Stimulated activated CD8-positive, alpha-beta memory T cell treated with anti-CD3 and anti-CD28 coated beads, Interleukin-4, amount 100 ng/mL, for 1 hour (primary cell): ENCODE measurements at places on chromosomes 16 and 17.

GRCh38 chr17:71176331-71176730, 944.5 kb upstream of the SOX9 start:
- no peak for DNase-seq

- no peak for DNase-seq
These were observed 119.5 kb downstream of the PMP22 start for GRCh38 chr17:15145621-15146020.

- DNase-seq, result no peak
These were observed 3.8 kb downstream of the FHOD1 start for GRCh38 chr16:67243481-67243880.

DNA sequence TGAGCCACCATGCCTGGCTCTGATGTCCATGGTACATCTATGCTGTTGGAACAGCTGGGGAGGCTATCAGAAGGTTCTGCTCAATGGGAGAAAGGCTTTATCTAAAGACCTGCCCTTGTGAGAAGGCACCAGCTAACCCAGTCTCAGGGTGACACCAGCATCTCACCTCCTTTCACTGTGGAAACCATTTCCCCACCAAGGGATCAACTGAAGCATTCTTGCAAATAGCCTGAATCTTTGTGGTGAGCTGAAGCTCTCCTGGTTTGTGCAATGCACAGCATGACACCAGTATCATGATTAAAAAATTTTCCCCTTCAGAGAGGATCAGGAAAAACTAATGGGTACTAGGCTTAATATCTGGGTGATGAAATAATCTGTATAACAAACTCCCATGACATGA, 5.1 kb downstream of the CCL18 start:
- no peak for DNase-seq

- DNase-seq, result no peak
These were observed 8.9 kb downstream of the ACOX1 start for GRCh38 chr17:75970011-75970523.

GRCh38 chr17:74318391-74318790, 7.6 kb upstream of the KIF19 start:
- no peak for DNase-seq

DNA sequence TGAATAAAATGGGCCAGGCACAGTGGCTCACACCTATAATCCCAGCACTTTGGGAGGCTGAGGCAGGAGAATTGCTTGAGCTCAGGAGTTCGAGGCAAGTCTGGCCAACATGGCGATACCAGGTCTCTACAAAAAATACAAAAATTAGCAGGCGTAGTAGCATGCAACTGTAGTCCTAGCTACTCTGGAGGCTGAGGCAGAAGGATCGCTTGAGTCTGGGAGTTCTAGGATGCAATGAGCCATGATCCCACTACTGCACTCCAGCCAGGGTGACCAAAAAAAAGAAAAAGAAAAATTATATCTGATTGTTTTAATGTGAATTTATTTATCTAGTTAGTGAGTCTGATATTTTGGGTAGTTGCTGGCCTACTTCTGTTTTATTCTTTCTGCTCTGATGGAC, 7.0 kb downstream of the IL34 start:
- DNase-seq, result no peak

DNA sequence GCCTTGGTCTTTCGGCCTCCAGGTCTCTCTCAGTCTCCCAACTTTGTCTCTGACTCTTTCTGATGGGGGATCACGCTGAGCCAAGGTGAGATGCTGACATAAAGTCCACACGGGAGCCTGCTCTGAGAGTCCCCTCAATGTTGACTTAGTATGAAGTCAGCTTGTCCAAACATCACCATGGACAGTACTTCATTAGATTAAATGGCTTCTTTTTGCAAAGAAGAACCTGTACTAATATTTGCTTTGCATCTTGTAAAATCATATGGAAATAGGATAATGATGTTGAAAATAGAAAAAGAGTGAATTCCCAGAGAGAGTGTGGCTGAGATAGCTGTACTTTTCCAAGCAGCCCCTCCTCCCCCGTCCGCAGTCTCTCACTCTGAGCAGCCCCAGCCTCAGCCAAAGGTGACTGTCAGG, 56.7 kb upstream of the SIAH1 start:
- no peak for DNase-seq

DNA sequence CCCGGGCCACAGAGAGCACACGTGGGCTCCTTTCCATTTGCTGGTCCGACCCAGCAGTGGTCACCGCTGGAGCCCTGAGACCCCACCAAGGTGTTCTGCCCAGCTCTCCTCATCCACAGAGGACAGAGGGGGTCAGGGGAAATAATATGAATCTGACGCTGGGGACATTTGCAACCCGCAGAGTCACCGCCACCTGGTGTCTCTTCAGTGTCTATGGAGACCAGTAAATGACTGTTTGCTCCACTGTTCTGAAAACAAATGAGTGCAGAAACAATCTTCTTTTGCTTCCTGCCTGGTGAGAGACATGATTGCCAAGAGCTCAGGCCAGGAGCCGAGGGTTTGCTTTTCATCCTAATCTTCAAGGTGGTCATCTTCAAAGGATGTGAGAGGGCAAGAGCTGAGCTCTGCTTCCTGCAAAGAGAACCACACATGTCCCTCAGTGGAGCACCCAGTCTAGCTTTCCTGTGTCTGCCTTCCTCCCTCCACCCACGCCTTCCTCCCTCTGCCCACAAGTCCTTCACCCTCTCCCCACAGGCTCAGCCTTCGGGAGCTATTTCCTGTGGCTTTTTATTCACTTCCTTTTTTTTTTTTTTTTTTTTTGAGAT, 14.7 kb upstream of the KLHDC4 start:
- DNase-seq, result no peak

GRCh38 chr17:62737513-62737912, 70.6 kb downstream of the MARCHF10 start:
- no peak for DNase-seq

DNA sequence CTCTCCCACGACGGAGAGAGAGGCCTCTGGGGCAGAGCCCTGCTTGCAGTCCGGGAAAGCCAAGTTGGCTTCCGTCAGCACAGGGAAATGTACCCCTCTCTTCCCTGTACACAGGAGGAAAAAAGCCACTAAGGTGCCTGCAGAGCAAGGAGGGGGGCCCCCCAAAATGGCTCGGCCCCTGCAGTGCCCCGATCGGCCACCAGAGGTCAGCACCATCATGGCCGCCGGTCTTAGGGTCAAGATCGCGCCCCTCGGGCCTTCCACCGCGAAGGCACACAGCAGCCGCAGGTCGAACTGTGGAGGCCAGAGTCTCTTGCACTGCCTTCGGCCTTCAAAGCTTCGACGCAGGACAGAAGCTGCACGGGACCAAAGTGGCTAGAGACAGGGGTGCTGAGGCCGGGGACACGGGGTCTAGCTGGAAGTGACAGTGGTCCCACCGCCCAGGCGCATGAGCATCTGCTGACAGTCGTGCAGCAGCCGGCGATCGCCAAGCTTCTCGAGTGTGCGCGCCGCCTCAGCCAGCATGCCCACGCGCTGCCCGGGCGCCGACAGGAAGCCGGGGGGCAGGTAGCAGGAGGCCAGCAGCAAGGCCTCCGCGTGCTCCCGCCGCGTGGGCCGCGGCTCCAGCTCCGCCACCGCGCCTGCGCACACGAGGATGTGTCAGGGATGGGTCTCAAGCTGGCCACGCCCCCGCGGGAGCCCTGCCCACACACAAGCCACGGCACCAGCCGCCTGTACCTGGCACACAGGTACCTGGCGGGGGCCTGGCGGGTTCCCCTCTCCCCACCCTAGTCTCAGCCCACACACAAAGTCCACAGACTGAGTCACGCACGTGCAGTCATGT, 24.4 kb downstream of the SREBF1 start:
- DNase-seq, result peak; percentile 44

GRCh38 chr17:17051380-17051779, 9.1 kb downstream of the MPRIP start:
- no peak for DNase-seq

- no peak for DNase-seq
These were observed at the start of gene CHAD for GRCh38 chr17:50468304-50469207. Gene CHAD (minus strand): TSS chr17:50468880. CDS start chr17:50468813, 67 bp downstream.

GRCh38 chr17:72030067-72030899, 90.5 kb upstream of the SOX9 start:
- no peak for DNase-seq

DNA sequence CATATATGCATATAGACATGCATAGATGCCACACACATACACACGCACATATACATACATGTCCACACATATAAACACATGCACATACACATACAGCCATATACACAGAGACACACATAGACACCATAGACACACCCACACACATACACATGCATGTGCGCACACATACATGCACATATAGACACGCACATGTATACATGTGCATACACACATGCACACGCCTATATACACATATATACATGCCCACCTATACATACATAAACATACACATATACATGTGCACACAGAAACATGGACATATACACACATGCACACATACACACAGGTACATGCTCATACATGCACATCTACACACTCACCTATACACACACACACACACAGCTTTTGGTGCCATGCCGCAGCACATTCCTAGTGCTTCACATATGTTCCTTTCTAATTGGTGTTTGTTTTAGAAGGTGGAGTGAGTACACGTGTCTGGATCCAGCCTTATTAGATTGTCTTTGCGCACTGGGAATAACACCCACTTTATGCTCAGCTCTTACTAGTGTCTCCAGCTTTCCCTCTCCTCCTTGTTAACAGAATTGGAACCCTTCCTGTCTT, 198.0 kb downstream of the RPTOR start:
- DNase-seq, result no peak

DNA sequence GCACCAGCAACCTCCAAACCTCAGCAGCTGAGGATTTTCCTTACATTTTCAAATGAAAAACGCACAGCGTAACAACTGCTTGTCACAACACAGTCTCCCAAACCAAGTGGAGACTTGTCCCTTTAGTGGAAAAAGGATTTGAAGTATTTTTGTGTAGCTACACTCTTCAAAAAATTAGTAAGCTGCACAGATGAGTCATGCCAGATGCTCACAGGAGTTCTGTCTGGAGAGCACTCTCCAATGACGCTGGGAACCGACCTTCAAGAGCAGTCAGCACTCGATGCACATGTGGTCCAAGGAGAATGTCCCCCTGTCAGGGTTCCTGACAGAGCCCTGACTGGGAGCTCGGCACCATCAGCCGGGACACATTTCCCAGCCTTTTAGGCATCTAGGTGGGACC, 39.8 kb downstream of the MAP1LC3B start:
- DNase-seq, result no peak

DNA sequence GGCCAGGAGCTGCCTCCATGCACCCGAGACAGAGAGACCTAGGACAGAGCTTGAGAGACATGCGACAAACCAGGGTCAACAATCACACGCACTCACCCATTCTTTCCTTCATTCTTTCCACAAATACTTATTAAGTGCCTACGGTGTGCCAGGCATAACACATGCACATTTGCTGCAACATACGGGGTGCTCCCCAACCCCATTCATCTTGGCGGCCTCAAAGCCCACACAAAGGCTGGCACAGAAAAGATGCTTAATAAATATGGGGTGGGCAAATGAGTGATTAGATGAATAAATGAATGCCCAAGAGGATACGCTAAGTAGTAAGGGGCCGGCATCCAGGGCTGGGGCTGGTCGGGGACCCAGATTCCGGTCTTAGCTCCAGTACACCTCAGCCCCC, 117.9 kb downstream of the ZNF423 start:
- no peak for DNase-seq

DNA sequence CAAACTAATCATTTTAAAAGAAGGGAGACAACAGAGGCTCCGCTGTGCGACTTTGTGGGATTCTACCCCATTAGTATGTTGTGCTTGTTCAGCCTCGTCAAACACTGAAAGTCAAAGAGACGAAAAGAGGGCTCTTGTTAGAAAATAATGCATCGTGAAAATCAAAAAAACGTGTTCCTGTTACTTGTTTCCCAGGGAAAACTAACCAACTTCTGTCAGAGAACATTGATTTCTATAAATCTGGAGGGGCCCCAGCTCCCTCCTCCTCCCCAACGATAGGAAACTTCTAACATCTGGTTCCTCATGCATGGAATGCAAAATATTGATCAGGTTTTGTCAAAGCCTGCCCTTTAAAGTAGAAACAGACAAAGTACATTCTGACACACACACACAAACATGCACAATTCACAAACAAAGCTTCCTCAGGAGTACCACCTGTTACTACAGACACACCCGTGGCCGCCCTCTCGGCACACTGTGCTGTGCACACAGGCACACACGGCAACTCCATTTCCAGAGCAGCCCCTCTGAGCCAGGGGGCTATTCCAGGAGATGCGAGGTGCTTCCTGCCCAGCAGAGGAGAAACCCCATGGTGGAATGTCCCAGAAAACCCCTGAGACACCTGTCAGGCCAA, 151.3 kb downstream of the ZFHX3 start:
- DNase-seq, result no peak

DNA sequence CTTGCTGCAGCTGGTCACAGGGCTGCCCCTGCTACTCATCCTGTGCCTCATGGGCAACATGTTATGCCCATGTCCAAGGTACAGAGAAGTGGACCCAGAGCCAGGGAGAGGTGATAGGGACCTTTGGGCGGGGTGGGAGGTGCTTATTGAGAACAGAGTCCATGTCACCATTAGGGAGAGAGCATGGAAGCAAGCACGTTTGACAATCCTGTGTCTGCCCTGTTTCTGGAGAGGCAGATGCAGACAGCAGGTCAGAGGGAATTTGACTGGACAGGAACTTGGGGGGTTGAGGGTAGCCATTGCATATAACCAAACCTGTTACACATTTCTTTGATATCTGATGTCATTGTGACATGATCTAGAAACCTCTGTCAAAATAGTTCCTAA, 14.3 kb upstream of the ARL4D start:
- no peak for DNase-seq

DNA sequence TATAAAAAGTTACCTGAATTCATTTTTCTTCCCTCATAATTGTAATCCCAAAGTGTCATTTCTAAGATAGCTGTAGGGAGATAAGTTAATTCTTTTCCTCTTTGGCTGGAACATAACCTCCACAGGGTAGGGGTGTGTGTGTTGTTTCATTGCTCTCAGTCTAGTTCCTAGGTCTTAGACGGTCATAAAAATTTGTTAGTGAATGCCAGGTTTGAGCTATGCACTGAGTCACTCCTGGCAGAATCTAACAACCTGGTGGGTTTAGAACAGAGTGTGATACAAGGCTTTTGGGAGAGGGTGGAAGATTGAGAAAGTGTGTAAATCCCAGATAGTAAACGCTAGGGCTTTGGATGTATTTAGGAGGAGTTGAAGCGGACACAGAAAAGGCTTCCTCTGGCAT, 894 bp upstream of the PHKG2 start:
- no peak for DNase-seq

- no peak for DNase-seq
These were observed 44.9 kb upstream of the DNAJA2 start for GRCh38 chr16:47018223-47018891.

- no peak for DNase-seq
These were observed 4.5 kb upstream of the CMTM4 start for GRCh38 chr16:66701026-66701425.

- no peak for DNase-seq
These were observed 155.1 kb downstream of the C16orf95 start for GRCh38 chr16:87161822-87162676.

DNA sequence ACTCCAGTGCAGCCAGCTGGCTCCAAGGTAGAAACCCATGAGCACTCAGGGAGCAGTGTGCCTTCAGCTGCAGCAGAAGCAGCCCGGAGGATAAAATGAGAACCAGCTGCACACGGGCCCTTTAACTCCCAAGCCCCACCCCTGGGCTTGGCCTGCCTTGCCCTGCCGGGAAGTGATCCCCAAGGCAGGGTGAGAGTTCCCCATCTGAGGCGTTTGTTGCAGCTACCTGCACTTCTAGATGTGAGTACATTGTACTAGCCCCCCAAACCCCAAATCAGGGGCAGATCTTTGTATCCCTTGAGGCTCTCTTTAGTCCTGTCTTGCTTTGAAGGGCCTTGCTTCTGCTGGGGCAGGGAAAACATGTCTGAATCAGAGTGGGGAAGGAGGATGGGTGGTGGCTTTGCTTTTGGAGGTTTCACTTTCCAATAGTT, at the start of gene MVP:
MVP (plus strand) TSS at position 192 of the 431 bp plus-strand sequence. CDS start 10,088 bp downstream, outside the sequence.
- no peak for DNase-seq

- no peak for DNase-seq
These were observed 57.5 kb downstream of the CYB5B start for GRCh38 chr16:69481901-69482341.
